ENCODE measurements at places on chromosomes 11 and 22.

DNA sequence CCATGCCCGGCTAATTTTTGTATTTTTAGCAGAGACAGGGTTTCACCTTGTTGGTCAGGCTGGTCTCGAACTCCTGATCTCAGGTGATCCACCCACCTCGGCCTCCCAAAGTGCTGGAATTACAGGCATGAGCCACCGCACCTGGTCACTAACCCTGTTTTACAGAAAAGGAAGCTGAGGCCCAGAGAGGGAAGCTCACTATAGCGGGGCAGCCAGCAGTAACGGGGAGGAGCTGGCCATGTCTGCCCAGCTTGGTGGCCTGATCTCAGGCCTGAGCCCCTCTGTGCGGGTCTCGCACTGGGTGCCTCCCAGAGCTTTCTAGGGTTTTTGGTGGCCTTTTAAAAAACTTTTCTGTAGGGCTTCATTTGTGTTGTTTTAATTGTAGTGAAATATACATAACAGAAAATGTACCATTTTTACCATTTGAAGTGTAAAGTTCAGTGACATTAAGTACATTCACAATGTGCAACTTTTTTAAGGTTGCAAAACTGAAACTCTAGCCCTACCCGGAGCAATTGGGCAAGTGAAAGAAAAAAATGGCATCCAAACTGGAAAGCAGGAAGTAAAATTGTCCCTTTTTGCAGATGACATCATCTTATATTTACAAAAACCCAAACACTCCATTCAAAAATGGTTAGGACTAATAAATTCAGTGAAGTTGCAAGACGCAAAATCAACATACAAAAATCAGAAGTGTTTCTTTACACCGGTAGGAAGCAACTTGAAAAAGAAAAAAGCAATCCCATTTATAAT lies 14.5 kb upstream of the CYTH4 start:
- DNase-seq, result no peak

- DNase-seq, result no peak
Measured at GRCh38 chr11:59151761-59152160, 9.1 kb downstream of the FAM111A start.

DNA sequence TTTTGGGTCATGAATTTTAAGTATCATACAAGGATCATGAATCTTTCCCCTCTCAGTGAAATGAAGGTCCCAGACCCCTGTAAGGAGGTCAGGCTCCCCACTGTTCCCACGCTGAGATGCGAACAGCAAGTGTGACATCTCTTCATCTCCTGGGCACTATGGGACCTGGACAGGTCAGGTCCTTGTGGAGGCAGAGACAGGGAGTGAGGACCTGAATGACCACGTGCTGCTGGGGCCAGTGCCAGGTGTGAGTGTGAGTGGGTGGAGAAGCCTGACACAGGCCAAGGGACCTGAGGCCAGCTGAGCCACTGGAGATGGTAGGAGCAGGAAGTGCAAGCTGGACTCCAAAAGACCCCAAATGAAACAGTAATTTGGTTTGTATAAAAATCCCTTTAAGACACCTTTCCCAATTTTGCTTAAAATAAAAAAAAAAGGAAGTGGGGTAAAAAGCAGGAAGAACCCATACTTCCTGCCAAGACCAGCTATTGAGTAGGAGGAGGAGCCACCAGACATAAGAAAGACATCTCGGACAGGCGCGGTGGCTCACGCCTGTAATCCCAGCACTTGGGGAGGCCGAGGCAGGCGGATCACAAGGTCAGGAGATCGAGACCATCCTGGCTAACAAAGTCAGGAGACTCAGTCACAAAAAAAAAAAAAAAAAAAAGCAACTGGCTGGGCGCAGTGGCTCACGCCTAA lies 35.4 kb upstream of the SERPIND1 start:
- DNase-seq, result no peak

- no peak for DNase-seq
Measured at GRCh38 chr11:58805065-58805464, 39.4 kb downstream of the GLYATL2 start.

GRCh38 chr11:74306435-74307175 lies 4.8 kb downstream of the P4HA3 start:
- DNase-seq, result no peak

DNA sequence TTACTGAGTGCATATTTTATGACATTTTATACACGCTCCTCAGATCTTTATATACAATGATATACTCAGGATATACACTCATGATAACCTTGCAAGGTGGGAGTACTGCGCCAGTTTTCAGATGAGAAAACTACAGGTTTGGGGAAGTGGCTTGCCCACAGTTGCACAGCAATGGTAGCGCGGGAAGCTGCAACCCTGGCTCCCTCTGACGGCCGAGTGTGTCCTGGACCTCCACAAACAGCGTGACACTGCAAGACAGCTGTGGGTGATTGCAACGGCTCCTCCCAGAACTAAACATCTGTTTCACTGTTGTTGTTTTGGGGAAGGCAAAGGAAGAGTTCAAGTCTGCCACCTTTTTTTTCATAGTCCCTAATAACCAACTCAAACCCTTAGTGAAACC lies 47.0 kb downstream of the PACSIN2 start:
- no peak for DNase-seq

DNA sequence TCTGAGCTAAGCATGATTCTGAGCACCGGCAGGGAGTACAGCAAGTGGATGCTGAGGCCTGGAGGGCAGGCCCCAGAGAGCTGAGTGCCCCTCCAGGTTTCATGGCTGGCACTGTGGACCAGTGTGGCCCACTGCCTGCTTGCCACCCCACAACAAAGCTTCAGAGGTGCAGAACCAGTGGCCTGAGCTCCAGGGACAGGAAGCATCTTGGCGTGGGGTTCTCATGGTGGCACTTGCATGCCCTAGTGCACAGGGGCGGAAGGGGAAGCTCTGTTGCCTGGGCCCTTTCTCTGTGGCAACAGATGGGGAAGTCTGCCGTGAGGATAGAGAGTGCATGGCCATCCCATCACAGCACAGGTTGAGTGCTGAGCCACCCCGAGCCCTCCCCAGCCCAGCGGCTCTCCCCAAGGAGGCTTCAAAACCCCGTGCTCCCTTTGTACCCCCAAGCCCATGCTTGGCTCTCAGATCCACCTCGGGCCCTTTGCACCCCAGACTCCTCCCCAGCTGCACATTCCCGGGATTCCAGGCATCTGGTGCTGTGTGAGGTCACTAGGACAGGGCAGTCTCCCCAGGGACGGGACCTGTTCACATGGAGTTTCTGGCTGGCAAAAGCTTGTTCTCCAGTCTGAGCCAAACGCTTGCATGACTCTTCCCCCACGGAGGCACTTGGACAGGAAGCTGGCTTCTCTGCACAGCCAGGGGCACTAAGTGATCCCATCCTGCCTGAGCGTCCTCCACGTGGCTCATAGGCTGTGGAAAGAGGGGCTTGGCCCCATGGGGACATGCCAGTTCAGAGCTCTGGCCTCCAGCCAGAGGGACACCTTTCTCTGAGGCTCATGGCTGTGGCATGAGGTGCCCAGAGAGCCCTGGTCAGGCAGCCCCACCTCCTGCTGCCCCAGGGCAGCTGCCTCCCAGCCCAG lies 4.2 kb downstream of the SLC25A1 start:
- peak; percentile 10 for DNase-seq

- no peak for DNase-seq
Measured at GRCh38 chr11:86916330-86916729, 38.9 kb downstream of the FZD4 start.

DNA sequence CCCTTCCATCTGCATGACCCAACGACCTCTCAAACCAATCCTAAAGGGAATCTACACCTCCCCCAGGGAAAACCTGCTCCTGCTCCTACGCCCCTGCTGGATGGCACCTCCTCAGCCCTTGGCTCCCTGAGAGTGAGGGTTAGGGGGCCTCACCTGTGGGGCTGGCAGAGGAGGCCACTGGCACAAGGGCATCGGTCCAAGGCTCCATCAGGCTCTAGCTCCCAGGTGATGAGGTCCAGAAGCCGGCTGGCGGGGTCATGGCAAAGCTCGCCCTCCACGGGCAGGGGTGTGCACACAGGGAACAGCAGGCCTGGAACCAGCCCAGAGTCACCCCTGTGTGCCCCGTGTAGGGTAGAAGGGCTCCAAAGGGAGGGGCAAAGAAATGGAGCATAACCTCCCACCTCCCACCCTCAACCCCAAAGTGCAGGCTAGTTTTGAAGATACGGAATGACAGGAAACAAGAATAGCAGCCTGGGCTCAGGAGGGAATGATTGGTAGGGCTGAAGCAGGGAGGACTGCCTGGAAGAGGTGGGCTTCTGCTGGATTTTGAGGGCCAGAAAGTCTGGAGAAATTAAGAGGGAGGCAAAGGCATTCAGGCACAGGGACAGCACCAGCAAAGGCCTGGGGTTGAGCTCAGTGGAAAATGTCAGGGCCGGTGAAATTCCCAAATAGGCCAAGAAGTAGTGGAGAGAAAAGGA lies 42.6 kb downstream of the DKK3 start:
- no peak for DNase-seq

All from mesothelial cell of epicardium (in vitro differentiated cells).